ENCODE measurements at places on chromosomes 4 and X. TPM values are rescaled to one million over a fixed set of nuclear protein-coding genes. Genes with fewer than 3 reads are reported as not detected.

DNA sequence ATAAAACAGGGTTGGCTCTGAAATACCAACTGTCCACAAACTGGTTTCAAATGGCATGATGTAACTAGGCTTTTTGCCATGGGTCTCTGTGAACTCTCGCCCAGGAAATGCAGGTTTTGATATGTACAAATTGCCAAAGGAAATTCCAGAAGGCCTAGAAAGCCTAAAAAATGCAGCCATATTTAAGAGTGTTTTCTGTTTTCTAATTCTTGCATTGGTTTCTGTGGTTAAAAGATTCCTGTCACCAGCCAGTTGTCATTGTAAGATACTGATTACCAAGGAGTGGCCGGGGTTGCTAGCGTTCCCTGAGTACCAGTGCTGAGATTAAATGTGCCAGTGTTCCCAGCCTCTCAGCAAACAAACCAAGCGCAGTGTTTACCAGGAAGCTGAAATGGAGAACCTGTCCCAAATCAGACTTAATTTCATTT, 53.9 kb upstream of the SORBS2 start:
- no peak for DNase-seq
- no peaks in the 10 kb centered on the region for H3K27me3 ChIP-seq
- no peaks in the 10 kb centered on the region for H3K36me3 ChIP-seq
- H3K4me1 ChIP-seq = peaks cover 5% of the 10 kb centered on the region
- H3K27ac ChIP-seq = no peak overlapping the region

GRCh38 chr4:134539729-134540231, 338.2 kb upstream of the PABPC4L start:
- H3K27ac ChIP-seq = no peak overlapping the region
- H3K4me1 ChIP-seq = no peaks in the 10 kb centered on the region
- H3K4me3 ChIP-seq = no peak overlapping the region
- H3K27me3 ChIP-seq = no peaks in the 10 kb centered on the region

The PLK4 gene
- 6.6 TPM for total RNA-seq

GRCh38 chrX:104137496-104137895, 19.3 kb downstream of the SLC25A53 start:
- H3K27me3 ChIP-seq = no peaks in the 10 kb centered on the region
- H3K36me3 ChIP-seq = no peaks in the 10 kb centered on the region
- H3K27ac ChIP-seq = no peak overlapping the region
- H3K4me1 ChIP-seq = no peaks in the 10 kb centered on the region
- no peak overlapping the region for H3K4me3 ChIP-seq

GRCh38 chrX:130975947-130976346, 72.9 kb upstream of the ENOX2 start:
- no peaks in the 10 kb centered on the region for H3K27me3 ChIP-seq
- no peak overlapping the region for H3K4me3 ChIP-seq
- no peak overlapping the region for H3K27ac ChIP-seq
- no peak for DNase-seq
- H3K36me3 ChIP-seq = no peaks in the 10 kb centered on the region
- H3K4me1 ChIP-seq = no peaks in the 10 kb centered on the region

DNA sequence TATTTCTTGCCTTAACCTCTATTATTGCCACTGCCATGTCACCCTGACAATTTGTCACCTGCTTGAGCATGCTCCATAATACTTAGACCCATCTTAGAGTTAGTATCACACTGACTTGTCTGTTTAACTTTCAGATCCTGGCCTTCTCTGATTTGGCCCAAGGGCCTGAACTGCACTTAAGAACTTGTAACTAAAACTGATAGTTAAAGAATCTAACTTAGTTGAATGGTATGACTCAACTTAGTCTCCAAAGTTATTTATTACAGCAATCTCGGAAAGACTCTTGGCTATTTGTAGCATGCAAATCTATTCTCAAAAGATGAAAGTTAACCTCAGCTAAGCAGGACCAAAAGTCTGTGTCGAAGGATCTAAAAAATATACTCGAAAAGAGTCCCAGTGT, 72.3 kb downstream of the IGSF1 start:
- no peak overlapping the region for H3K4me3 ChIP-seq
- no peaks in the 10 kb centered on the region for H3K36me3 ChIP-seq
- H3K27ac ChIP-seq = no peak overlapping the region
- H3K4me1 ChIP-seq = no peaks in the 10 kb centered on the region

- no peaks in the 10 kb centered on the region for H3K36me3 ChIP-seq
- no peak overlapping the region for H3K27ac ChIP-seq
- DNase-seq = no peak
- H3K4me1 ChIP-seq = no peaks in the 10 kb centered on the region
- no peak overlapping the region for H3K4me3 ChIP-seq
These were observed 1023.8 kb downstream of the FAT4 start for GRCh38 chr4:126338548-126338947.

The MAD2L1 gene
- total RNA-seq = 2.0 TPM

- no peak overlapping the region for H3K27ac ChIP-seq
- no peaks in the 10 kb centered on the region for H3K4me1 ChIP-seq
- no peaks in the 10 kb centered on the region for H3K27me3 ChIP-seq
- H3K4me3 ChIP-seq = no peak overlapping the region
- DNase-seq = no peak
- H3K36me3 ChIP-seq = no peaks in the 10 kb centered on the region
These were observed 371.6 kb downstream of the DMD start for GRCh38 chrX:32839781-32840180.

The FRG1 gene
- 36.1 TPM for total RNA-seq

- no peak overlapping the region for H3K4me3 ChIP-seq
- H3K27me3 ChIP-seq = no peaks in the 10 kb centered on the region
- DNase-seq = no peak
- H3K4me1 ChIP-seq = no peaks in the 10 kb centered on the region
These were observed 355.4 kb downstream of the ANK2 start for GRCh38 chr4:113404841-113405240.
